AG09319 (cell line): ENCODE measurements at places on chromosomes 2 and 18.

DNA sequence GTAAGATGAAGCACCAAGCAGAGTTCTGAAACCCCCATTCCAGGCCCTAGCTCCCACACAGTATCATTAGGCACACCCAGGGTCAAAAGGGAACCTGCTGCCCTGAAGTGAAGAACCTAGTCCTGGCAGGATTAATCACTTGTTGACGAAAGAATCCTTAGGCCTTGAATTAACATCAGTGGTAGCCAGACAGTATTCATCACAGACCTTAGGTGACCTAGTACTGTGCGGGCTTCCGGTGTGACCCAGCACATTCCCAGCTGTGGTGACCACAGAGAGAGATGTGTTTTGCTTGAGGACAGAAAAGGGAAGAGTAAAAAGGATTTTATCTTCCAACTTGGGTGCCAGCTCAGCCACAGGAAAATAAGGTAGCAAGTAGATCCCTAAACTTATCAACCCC, 1071.4 kb upstream of the FAM98A start:
- no peak for DNase-seq

GRCh38 chr18:62939433-62939832, 224.1 kb downstream of the PHLPP1 start:
- DNase-seq: no peak

- no peak for DNase-seq
Measured at GRCh38 chr2:30209227-30209626, 22.1 kb upstream of the LBH start.

- no peak for DNase-seq
Measured at GRCh38 chr18:78980279-78980771, 707 bp downstream of the SALL3 start.

GRCh38 chr2:117832332-117832731, 17.8 kb downstream of the DDX18 start:
- DNase-seq: no peak

DNA sequence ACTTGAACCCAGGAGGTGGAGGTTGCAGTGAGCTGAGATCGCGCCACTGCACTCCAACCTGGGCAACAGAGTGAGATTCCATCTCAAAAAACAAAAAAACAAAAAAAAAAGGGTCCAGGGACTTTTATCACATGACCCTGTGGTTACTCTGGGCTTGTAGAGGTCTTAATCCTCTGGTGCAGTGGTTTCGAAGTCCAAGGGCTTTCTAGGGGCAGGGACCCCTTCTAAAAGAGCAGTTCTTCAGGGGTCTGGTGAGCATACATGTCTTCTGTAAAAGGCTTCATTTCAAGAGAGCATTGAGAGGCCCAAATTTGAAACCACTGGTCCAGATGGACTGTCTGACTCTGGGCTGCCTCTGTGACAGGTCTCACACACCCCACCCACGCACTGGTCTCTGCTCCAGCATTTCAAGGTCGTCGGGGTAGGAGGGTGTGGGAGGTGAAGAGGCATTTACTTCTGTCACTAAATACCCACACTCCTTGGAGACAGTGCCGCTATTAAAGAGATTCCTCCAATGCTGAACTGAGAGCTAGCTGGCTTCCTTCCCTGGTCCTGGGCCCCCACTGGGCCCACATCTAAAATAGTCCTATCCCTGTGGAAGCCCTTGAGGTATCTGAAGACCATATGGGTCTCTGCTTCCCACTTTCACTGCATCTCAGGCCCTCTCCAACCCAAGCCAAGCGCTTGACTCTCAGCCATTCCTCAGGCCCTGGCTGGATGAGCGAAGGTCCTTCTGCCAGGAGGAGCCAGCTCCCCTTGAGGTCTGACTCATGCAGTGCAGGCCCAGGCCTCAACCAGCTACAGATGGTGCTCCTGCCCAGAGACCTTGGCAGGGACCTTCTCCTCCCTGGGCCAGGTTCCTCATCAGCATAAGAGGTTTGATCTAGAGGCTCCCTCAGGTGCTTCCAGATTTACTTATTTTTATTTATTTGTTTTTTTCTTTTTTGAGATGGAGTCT, 44.8 kb downstream of the PAX8 start:
- no peak for DNase-seq

DNA sequence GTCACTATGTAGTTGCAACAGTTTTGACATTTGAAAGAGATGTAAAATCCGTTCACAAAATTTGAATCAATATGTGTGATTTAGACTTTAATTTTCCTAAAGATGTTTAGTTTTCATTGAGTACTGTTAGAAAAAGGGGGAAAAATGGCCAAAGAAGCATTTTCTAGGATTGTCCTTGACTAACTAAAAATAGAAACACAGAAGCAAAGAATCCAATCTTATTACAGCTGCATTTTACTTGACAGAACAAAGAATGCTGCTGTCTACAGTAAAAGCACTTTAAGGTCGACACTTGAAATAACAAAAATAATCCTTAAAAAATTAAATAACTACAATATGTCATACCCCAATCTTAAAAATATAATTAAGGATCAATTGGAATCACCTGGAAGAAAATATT, 48.9 kb downstream of the FRZB start:
- no peak for DNase-seq

GRCh38 chr2:10428355-10428754, 19.8 kb downstream of the ODC1 start:
- DNase-seq: no peak

GRCh38 chr2:239375278-239376061, 25.4 kb downstream of the HDAC4 start:
- no peak for DNase-seq

DNA sequence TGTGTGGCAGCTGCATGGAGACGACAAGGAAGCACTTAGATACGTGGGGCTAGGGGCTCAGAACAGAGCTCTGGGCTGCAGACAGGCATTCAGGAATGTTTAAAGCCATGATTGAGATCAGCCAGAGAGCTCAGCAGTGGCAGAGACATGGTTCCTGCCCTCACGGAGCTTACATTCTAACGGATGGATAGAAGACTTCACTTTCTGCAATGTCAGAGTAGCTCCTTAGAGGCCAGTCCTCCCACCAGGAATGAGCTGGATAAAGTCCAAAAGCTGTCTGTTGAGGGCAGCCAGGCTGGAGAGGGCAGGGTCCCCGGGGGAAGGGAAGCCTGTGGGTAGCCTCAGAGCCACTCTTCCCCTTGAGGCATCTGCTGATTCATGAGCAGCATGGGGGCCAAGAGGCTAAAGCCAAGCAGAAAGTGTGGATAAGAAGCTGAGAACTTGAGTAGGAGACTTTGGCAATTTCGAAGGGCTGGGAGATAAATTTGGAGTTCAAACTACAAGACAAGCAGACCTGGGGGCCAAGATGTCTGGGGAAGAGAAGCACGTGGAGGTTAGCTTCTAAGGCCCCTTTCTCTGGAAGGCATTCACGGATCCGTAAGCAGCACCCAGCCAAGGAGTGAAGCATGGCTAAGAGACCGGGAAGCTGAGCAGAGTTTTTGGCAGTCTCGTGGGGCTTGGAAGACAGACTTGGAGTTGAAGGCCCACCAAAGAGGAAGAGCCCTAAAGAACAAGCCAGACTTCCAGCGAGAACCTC, 9.7 kb upstream of the CIB4 start:
- no peak for DNase-seq
